ENCODE measurements at places on chromosomes 4 and X.

DNA sequence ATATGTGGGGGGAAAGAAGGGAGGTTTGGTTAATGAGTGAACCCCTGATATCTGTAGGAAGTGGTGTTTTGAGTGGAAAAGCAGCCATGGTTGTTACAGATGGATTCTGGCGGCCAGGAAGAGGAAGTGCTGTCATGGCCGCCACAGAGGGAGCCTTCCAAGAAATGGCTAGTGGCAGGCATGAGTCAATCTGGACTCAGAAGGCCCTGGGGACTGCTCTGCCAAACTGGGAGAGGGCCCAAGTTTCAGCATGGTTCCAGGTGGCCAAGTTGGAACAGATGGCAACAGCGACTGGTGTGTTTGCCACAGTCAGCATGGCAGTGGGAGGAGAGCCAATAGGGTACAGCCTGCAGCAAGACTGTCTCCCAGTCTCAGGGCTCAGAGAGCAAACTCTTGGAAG is 32.5 kb downstream of the ETDB start:
- no peak for DNase-seq

DNA sequence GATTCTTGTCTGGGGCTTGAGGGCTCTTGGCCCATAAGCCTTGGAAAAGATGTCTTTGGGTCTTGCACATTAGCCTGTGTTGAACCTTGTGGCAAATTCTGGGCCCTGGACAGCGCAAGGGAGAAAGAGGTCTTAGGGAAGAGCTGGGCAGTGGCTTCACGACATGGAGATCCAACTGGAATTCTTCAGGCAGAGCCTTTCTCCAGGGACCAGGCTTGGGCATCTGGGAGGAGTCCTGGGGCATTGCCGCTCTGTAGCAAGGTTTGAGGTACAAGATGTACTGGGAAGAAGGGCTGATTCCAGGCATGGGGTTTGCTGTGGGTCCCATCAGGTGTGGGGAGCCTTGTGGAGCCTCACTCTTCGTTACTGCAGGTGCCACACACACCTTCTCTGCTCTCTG is 104.0 kb upstream of the ACTRT1 start:
- DNase-seq: no peak

DNA sequence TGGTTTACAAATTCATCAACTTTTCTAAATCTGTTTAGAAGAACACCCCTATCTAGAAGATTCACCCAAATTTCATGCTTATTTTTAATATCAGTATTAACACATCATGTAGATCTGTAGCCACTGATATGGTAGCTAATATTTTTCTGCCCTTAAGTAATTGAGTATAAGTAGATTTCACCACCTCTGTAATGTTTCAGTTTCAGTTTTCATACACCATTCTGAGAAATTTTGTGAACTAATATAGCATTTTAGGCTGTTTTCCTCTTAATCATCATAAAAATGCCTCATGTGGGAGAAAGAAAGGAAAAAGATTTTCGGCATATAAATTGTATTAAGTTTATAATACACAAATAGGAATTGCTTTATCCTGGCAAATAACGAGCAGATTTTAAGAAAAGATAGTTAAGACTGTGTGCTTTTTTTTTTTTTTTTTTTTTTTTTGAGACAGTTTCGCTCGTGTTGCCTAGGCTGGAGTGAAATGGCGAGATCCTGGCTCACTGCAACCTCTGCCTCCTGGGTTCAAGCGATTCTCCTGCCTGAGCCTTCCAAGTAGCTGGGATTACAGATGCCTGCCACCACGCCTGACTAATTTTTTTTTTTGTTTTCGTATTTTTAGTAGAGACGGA is 21.4 kb upstream of the RBPJ start:
- no peak for DNase-seq

GRCh38 chr4:7773401-7774180 is 166.1 kb downstream of the AFAP1 start:
- DNase-seq: no peak

- DNase-seq: no peak
Observed at GRCh38 chr4:96874657-96875056, 1034.8 kb downstream of the PDHA2 start.

- DNase-seq: no peak
Observed at GRCh38 chrX:53080628-53081580, 1.3 kb upstream of the TSPYL2 start.

DNA sequence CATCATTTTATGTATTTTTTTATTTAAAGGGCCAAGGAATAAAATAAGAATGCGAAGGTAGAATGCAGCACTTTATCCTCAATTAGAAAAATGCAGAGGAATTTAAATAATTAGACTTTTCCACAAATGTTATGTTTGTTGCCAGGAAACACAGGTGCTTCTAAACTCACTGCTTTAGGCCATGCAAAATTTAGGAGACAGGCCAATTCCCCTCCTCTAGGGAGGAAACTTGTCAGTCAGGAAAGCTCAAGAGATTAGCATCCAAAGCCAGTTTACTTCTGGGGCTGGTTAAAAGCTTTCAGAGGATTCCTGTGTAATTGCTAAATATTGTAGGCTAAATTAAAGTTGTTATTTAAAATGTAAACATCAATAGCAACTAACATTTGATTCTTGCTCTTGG is 124.5 kb downstream of the DMD start:
- no peak for DNase-seq

GRCh38 chrX:32183066-32183465 is 1028.3 kb downstream of the DMD start:
- DNase-seq: no peak

DNA sequence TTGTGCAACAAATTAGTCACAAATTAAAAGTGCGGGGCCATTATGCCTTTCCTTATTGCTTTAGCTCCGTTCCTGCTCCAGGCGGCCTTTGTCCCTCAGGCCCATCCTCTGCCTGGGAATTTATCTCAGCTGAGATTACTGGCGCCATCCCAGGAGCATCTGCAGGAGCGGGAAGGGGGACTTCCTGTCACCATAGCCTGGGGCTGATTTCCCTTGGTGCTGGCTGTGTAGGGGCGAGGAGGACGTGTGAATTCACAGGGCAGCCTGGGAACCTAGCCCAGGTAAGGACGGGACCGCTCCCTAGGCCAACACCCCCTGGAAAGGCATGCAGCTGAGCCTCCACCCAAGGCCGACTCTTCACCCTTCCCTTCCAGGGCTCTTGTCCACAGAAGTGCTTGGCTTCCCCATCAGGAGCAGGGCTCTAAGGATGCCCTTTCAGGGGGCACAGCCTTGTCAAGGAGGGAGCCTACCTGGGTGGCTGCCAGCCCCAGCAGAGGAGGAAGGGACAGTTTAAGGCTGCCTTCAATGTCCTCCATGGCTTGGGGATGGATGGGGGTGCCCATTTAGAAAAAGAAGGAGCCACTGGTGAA is 72.6 kb upstream of the NKX1-1 start:
- DNase-seq: no peak

- no peak for DNase-seq
Observed at GRCh38 chrX:133698298-133698697, 283.0 kb upstream of the GPC4 start.

DNA sequence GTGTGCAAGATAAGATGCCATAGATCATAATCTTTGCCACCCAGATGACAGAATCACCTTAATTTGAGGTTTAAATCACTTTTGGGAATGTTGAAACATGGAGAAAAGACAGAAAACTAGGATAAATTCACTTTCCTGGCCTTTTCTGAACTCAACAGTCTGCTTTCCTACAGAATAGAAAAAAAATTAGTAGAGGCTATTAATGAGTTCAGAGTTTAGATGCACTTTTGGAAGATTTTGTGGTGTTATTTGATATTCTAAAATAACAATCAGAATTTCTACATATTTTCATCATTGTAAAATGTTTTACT is 195.9 kb downstream of the CAMK2D start:
- no peak for DNase-seq

Measured in GDM1 (cell line).